ENCODE measurements at places on chromosomes 7 and 10. TPM values are rescaled to one million over a fixed set of nuclear protein-coding genes. Genes with fewer than 3 reads are reported as not detected.

The POLR2J gene
- polyA plus RNA-seq = 25.8 TPM

The HYCC1 gene
- 23.5 TPM for polyA plus RNA-seq

- no peak for DNase-seq
Measured at GRCh38 chr7:158784270-158784669, 45.0 kb downstream of the ESYT2 start.

DNA sequence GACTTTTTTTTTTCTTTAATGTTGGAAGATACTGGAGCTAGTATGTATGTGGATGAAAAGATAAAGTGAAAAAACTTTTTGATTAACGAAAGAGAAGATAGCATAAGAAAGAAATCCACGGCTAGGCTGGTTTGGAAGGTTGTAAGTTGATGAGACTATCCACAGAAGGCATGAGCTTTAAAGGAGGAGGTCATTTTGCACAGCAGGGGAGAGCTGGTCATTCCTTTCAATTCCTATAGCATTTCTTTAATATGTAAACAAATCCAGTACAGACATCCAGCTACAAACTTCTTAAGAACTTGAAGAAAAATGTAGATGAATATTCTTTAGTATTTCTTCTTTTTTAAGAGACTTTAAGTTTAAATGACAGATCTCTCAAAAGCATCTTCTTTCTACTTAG is 281.3 kb downstream of the CACNA2D1 start:
- DNase-seq = no peak

- DNase-seq = no peak
Measured at GRCh38 chr7:158910254-158911053, 54.1 kb downstream of the DYNC2I1 start.

DNA sequence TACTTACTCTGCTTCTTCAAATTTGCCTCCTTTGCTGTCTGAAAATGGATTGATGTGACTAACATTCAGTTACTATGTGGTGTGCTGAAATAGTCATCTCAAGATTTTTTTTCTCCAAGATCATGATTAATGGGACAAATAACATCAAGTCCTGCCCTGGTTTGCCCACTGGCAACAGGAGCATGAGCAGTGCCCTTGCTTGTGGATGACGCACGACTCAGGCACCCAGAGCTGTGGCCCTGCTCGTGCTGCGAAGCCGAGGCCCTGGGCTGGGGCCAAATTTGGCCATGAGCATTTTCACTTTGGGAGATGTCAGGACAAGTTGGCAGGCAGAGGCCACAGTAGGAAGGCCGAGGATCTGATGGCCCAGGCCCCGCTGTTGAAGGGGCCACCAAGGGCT is 239.8 kb upstream of the IGFBP3 start:
- DNase-seq = no peak

- no peak for DNase-seq
Measured at GRCh38 chr10:15316871-15317464, 54.1 kb downstream of the FAM171A1 start.

DNA sequence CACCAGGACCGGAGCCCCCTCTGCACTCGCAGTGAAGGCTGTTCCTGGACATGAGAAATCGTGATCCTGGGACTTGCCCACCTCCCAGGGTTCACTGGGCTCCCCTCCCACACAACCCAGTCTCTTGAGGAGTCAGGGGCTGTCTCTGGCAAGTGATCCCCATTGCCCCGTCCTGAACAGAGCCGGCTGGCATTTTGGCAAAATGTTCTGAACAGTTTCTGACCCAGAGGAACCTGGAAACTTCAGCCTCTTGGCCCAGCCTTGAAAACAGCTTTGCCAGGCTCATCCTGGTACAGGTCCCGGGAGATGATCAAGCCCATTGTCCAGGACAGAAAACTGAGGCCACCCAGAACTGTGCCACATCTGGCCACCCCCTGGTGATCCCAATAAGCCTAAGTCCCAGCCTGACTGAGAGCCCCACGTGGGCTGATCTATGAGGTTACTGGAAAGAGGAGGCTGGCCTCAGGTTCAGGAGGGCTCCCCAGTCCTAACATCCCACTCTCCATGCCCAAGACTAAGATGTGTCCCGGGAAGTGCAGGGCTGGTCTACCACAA is 115.7 kb downstream of the OAT start:
- no peak for DNase-seq

DNA sequence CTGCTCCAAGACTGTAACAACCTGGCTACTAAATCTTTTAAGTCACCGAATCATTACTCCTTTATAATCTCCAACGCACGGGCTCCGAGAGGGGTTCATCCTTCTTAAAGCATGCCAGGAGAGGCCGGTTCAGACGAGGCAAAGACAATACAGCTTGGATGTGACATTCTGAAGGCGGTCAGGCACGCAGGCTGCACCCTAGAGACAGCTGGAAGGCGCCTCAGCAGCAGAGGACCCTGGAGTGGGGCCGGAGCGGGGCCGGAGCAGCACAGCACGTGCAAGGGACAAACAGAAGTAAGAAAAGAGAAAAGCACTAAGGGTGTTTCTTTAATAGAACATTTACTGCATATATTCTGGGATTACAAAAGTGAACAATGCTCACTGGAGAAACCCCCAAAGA is 97.8 kb upstream of the PPP2R2D start:
- DNase-seq = no peak

DNA sequence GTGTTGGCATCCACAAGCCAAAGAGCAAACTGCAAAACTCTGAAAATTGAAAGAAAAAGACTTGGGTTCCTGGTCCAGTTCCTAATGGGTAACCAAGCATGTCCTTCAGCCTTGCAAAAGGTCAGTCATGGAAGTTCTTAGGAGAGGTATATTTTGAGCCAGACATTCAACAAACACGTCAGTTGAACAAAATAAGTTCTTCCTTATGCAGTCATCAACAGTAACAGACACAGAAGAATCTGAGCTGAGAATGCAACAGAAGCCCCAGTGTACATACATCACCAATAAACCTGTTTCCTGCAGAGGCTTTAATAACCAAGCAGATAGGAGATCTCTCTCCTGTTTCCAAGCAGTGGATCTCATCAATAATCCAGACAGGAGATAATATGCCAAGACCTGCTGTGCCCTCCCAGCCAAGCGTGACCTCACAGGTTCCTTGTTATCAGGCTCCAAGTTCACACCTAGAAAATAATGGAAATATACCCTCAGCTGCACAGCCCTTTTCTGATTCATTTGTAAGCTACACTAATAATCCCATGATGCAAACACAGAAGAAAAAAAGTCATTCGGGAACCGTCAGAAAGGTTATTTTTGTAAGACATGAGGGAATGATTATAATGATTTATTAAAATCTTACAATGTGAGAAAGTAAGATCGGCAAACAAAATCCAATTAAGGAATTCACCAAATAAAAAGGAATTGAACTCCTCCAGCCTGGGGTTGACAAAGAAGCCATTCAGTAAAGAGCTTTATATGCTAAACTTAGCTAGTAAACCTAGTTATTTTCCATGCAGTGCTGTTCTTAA is 90.7 kb downstream of the DGKI start:
- DNase-seq = no peak

- DNase-seq = no peak
Measured at GRCh38 chr10:113045147-113046055, 95.4 kb downstream of the TCF7L2 start.

DNA sequence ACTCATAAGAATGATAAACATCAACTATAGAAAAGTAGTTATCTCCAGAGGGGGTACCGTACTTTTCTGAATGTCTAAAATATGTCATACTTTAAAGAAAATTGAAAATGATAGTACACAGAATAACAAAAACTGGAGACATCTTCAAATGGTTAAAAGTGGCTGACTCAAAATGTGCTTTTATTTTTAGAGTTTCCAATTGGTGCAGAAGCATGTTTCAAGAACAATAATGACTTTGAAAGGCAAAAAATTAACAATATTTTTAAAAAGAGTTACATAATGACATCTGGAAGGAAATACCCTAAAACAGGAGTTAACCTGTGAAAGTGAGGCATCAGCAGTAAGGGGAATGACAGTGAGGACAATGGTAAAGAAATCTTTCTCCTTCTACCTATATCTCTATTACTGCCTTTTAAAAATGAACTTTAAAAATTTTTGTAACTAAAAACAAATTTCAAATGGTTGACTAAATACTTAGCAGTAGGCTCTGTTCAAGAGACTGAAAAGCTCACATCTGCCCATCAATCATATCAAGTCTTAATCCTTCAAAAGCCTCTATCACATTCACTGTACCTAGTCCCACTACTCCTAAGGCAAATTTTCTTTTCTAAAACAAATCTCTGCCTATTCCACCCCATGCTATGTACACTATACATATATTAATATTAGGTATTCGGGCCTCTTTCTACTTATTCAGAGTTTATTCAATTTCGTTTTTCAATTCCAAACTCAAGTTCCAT is 3.0 kb downstream of the ASZ1 start:
- no peak for DNase-seq
